Prostate gland (tissue), 2 donors: ENCODE measurements at places on chromosomes 5 and 9.

DNA sequence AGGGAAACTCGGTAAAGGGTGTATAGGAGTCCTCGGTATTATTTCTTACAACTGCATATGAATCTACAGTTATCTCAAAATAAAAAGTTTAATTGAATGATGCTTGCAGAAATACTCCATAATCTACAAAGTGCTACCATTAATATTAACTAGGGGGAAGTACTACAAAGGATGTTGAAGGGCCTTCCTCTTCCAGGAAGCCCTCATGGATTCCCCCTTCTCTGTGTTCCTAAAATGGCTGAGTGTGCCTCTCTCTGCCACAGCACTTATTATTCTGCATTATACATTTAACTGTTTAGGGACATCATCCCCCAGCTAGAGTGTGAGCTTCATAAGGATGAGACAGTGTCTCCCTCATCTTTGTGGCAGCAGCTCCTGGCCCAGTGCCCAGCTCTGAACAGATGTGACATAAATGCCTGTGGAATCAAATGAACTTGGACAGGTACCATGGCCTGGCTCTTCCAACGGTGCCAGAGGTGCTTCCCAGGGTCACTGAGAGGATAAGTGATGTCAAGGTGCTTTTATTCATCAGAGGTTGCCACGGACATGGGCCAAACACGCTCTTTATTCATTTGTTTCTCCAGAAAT lies 99.5 kb downstream of the PAX5 start:
- DNase-seq = no peak

DNA sequence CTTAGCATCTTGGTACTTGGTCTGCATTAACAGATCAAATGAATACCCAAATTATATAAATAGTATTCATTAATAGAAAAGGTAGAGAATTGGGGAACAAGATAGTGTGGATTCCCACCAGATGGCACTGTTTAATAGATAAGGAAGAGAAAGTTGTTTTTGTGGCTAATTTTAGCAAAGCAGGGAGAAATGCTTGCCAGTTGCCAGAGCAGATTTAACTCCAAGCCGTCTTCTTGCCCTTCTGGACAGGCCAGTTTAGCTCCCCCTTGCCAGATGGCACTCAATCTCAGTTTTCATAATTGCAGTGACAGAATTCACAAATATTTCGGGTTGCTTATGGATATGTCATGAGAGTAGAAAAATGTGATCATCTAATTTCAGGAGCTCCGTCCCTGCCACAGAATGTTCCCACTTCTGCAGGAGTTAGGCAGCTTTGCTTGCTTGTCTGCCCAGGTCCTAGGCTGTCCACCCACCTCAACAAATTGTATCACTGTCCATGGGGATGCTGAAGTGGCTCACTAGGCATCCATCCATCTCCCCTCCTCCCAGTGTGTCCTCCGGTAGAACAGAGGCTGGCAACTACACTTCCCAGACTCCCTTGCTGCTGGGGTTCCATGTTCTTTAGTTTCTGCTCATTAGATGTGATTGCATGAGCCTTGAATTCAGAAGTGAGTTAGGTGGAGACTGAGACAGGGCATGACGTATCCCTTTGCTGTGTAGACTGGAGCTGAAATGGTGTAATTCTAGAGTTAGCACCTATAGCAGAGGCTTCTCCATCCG lies 11.8 kb upstream of the HEXB start:
- no peak for DNase-seq

GRCh38 chr5:107370396-107370968 lies 300.3 kb downstream of the EFNA5 start:
- no peak for DNase-seq

DNA sequence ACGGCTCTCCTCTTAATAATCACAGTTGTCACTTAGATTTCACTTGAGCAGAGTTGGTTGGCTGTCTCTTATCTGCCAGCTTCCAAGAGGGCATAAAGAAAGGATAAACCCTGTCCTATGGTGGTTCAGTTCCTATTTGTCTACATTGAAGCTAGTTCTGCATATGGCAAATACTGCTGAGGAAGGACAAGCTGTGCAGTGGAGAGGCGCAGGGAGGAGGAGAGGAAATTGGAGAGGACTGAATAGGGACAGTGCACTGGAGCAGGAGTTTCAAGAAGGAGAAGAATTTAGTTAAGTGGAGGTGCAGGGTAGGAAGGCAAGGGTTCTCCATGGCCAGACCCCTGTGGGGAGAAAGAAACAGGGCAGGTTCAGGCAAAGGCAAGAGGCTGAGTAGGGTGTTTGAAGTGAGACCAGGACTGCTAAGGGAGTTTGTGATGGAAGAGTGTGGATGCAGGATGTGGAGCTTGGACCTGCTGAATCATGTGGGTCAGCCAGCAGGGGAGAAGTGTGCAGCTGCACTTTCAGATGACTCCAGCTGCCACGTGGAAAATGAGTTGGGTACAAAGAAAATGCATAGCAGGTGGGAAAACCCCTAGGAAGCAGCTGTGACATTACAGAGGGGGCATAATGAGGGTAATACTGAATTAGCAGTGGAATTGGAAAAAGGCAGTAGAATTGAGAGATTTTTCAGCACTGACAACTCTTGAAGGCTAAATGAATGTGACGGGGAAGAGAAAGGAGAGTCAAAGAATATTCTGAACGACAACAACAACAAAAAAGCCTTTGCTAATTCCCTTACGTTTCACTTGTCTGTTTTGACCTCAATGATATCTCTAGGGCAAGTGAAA lies 66.8 kb downstream of the MAMDC2 start:
- DNase-seq = no peak

DNA sequence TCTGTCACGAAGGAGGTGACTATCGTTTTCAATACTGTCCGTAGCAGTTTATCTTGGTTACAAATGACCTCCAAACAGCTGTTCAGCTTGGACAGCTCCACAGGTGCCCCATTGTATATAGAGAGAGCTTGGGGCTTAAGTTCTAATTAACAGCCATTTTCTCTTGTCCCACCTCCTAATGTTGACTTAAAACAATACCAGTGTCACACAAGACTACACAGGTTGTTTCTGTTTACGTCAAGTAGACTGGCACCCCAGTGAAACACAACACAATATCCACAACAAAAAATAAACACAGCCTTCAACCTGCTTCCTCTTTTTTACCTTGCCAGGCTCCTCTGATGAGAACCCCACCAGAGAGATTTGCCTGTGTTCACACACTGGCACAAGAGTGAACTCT lies 39.8 kb upstream of the TLE1 start:
- DNase-seq = no peak
